ENCODE measurements at places on chromosomes 7 and 10.
A peak's percentile ranks its signal among the peaks of the same experiment; 100 is the strongest.

- DNase-seq, result peak; percentile 1
Observed at GRCh38 chr7:7641129-7641663, 644 bp downstream of the UMAD1 start.

DNA sequence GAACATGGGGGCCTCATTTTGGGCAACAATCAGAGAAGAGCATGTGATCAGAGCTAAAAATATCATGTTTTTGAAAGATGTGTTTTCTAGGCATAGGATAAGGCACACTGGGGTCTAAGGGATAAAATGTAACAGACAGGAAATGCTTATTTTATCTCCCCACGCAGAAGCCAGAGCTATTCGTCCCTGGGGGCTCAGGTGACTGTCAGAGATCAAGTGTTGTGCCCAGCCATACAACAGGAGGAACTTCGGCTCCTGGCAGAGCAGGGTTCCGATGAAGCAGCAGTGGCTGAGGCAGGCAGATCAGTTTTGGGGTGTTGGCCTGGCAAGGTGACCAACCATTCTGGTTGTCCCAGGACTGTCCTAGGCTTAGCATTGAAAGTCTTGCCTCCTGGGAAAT lies 15.2 kb downstream of the NPY start:
- DNase-seq, result no peak

DNA sequence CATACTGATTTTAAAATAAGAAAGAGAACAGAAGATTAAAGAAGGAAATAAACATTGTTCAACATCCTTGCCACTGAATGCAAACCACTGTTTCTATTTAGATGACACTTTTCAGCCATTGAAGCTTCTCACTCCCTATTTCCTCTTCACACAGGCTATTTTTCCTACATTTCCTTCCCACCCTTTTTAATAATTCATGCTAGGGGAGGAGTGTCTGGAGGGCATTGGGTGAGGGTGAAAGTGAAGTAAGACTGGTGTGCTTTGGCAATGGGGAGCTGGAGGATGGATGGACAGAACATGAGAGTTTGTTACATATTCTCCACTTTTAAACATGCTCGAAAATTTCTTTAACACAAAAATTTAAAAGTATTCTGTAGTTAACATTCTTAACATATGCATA lies 168.8 kb upstream of the GLI3 start:
- no peak for DNase-seq

DNA sequence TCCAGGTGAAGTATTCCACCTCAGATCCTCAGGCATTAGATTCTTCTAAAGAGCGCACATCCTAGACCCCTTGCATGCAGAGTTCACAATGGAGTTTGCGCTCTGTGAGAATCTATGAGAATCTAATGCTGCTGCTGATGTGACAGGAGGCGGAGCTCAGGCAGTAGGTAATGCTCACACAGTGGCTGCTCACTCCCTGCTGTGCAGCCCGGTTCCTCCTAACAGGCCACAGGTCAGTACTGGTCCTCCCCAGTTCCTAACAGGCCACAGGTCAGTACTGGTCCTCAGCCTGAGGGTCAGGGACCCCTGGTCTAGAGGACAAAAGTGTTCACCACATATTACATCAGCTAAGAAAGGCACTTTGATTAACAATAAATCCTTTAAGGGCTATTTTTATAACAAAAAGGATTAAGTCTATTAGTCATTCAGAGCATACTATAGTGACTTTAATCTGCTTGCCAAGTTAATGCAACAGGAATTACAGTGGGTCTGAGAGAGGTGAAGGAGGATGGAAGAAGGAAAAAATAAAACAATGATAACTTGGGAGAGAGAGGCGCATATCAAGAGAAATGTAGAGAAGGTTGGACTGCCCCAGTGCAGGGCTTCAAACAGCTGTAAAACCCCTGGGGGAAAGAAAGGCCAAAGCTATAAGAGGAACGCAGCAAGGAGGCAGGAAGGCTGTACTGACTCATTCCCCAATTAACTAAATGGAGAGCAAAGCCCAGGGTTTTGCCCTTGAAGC lies 49.2 kb downstream of the CUL2 start:
- peak; percentile 27 for DNase-seq

DNA sequence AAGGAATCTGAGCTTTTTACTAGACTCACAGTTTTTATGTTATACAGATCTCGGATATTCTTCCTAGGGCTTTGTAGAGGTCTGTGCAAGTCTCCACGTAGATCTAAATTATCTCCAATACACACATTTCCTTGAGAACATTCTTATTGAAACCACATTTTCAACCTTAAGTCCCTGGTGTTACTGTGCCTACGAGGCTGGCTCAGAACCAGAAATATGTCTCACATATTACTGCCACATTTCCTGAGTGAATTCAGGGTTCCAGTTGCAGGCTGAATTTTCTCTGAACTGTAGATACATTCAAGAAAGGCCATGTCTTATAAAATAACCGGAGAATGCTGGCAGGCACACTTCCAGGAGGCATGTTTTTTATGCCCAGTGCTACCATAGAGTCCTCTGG lies 46.5 kb downstream of the INHBA start:
- peak; percentile 86 for DNase-seq

DNA sequence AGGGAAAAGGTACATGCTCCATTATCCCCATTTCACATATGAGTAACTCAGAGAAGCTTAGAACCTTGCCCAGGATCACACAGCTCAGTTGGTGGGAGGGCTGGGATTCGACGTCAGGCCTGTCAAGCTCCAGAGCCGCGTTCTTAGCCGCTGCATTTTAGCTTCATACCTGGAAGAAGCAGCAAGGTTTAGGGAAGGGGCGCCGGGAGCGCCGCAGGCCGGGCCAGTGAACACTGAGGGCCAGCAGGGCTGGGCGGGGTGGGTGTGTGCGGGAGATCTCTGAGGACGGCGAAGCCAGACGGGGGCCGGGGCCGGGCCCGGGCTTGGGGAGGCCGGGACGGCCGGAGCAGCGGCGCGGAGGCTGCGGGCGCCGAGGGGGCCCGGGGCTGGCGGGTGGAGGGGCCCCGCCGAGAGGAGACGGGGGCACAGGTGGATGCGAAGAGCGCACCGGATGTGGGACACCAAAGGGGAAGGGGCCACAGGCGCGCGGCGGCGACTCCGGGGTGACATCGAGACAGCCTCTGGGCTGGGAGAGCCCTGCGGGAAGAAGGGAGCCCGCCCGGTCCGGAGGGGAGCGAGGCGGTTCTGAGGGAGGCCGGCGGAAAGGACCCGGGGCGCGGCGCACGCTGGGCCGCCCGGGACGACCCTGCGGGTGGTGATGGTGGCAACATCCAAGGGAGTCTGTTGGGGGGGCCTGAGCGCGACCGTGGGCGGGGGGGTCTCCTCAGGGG lies 498 bp downstream of the NDST2 start:
- no peak for DNase-seq

GRCh38 chr10:97608991-97609561 lies 19.6 kb downstream of the C10orf62 start:
- no peak for DNase-seq

- DNase-seq, result peak; percentile 37
Observed at GRCh38 chr7:148883266-148884048, 634 bp downstream of the EZH2 start.

- DNase-seq, result no peak
Observed at GRCh38 chr7:86965727-86966120, 93.7 kb downstream of the ELAPOR2 start.

GRCh38 chr7:93148144-93148543 lies at the start of gene SAMD9L:
TSS of gene SAMD9L (minus strand) at chr7:93148385. CDS start at chr7:93135971, 12,414 bp downstream.
- DNase-seq, result peak; percentile 52

GRCh38 chr7:56051053-56051338 lies 248 bp downstream of the PSPH start:
- no peak for DNase-seq

GRCh38 chr10:51861051-51861450 lies 161.7 kb upstream of the CSTF2T start:
- DNase-seq, result no peak

DNA sequence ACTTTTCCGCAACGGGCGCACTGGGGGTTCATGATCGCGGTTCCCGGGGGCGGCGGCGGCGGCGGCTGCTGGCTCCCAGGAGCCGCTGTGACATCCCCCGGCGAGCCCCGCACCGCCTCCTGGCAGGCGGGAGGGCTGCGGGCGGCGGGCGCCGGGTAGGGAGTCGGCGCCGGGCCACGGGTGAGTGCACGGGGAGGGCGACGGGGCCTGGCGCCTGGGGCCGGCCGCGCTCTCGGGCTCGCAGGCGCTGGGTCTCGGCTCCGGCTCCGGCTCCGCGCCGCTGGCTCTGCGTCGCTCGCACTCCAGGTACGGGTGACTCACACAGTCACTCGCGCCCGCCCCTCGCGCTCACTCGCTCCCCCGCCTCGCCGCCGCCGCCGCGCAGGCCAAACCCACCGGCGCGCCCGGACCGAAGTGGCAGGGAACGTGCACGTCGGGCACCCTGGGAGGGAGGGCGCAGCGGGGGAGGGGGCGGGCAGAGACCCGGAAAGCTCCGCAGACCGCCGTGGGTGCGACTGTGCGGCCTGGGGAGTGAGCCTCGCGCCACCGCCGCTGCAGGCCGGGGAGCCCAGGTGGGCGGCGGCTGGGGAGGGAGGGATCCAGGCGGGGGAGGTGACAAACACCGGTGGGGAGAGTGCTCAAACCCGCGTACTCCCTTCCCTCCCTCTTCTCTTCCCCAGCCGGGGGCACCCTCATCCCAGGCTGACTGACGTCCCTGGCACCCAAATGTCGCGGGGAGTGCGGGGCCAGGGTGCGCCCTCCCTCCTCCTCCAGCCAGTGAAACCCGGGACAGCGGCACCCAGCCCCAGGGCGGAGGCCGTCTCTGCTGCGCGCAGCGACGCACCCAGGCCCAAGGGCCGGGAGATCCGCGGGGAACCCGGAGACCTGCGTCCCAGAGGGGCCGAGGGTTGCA lies 276.9 kb upstream of the NEBL start:
- peak; percentile 40 for DNase-seq

GRCh38 chr7:15011289-15011688 lies 108.7 kb upstream of the DGKB start:
- DNase-seq, result no peak

GRCh38 chr10:120607016-120607709 lies 150.1 kb downstream of the PLPP4 start:
- DNase-seq, result no peak

DNA sequence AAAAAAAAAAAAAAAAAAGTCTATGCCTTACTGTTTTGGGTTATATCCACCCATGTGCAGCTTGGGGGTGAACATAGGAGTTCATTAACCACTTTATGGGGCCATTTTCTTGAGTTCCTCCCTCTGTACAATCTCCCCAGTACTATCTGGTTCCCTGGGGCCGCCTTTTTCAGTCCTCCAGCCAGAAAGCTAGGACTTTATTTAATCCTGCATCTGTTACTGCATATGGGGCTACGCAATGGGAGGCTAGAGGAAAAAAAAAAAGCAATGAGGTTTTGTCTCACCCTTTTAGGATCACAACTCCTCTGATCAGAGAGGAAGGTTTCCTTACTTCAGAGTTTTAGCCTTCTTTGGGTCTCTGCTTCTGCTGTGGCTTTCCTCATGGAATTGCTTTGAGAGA lies 51.0 kb downstream of the BTRC start:
- no peak for DNase-seq

DNA sequence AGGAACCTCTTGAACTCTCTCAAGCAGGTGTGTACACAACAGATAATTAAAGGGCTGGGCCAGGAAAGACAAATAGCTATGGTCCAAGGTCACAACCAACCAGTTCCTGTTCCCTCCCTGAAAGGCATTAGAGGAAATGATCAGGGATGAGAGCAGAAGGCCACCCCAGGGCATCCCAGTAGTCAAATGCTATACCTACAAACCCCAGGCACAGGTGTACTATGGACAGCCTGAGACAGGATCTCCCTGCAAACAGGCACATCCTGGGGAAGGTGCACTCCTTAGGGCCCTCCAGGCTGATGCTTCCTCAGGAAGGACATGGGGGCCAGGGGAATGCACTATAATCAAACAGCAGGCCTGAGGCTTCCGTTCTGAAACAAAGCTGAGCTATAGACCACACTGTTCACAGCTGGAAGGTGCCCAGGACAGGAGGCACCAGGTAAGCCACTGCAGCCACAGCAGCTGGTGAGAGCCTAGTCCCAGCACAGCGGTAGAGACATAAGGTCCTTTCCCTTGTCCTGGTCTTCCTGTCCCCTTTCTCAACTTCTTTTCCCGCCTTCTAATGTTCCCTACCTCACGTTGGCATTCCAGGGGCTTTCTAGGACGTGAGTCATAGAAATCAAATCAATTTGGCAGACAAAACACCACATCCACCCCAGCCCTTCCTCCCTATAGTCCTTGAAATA lies 13.3 kb downstream of the PARP12 start:
- DNase-seq, result no peak

DNA sequence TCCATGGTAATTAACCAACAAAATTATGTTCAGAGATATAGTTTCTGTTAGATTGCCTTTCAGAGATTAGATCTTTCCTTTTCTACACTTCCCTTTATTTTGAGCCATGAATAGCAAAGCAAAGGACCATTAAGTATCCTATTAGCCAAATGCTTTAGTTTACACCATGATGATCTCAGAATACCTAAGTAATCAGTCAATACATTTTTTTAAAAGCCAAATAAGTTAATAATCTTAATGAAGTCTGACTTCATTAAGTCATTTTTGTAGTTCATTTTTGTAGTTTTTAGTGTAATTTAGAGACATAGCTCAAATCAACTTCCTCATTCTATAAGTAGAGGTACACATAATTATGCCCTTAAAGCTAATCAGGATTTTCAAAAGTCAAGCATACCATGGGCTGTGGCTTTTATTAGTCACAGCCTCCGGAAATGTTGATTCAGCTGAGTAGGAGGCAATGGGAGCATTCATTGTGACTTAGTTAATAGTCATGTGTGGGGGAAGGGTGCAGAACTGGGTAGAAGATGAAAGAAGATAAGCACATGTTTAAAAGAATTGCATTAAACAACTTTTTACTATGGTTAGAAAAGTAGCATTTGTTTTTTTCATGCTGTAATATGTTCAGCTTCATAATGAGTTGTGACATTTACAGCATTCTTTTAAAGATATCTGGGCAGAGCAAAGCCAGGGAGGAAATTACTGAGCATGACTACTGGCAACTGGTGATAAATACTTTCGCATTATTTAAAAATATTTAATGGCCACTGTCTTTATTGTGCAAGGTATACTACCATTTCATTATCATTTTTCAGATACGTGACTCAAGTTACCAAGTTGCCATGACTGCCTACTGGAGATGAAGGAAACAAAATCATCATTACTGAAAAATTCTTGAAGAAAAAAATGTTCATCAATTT lies 57.3 kb upstream of the CCDC71L start:
- peak; percentile 98 for DNase-seq

GRCh38 chr7:159237022-159237653 lies 92.5 kb upstream of the VIPR2 start:
- DNase-seq, result no peak

DNA sequence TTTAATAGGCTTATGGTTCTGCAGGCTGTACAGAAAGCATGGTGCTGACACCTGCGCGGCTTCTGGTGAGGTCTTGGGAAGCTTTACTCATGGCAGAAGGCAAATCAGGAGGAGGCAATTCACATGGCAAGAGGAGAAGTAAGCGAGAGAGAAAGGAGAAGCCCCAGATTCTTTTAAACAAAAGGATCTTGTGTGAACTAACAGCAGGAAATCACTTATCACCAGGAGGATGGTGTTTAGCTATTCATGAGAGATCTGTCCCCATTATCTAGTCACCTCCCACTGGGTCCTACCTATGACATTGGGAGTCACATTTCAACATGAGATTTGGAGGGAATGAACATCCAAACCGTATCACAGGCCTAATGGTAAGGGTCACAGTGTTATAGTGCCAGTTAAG lies 678.0 kb upstream of the KCND2 start:
- DNase-seq, result no peak

Measured in foreskin fibroblast (primary cell).